ENCODE measurements at places on chromosomes 13 and 19. TPM values are rescaled to one million over a fixed set of nuclear protein-coding genes. Genes with fewer than 3 reads are reported as not detected.
A peak's percentile ranks its signal among the peaks of the same experiment; 100 is the strongest.

PTH2 gene
- not detected for total RNA-seq

HSD11B1L gene
- 37.1 TPM for total RNA-seq

DNA sequence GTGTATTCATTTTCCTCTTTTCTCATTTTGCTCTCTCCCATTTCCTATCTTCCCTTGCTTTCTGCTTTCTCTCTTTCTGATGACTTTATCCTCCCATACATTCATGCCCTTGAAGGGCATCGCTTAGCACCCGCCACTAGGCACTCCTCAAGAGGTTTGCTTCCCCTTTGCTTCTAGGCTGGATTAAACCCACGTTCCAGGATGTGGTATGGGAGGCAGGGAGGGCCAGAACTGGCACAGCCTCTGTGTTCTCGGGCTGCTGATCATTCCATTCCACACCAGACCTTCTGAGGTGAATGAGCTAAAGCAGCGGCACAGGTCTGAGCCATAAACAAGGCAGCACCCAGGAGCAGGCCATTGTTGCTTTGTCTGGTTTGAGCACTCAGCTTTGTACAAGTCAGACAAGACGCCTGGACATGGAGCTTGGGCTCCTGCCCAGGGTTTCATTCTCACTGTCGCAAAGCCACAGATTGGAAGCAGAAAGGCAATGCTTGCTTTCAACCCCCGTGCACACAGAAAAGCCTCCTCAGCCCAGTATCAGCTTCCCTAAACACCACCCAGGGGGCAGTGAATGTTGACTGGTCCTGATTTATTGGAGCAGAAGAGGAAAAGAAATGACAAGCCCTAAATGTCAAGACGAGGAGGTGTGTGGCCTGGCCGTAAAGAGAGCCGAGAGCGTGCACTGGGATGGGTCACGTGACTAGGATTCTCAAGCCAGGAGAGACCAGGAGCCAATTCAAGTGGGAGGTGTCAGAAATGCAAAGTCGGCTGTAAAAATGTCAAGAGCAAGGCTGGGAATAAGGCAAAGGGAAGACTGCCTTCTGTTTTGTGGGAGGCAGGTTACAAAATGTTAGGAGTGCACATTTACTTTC lies 218.0 kb upstream of the SERP2 start:
- H3K4me1 ChIP-seq = peaks cover 41% of the 10 kb centered on the region
- no peaks in the 10 kb centered on the region for H3K36me3 ChIP-seq
- H3K27ac ChIP-seq = peak overlapping the region; percentile 77
- peak overlapping the region; percentile 40 for H3K4me3 ChIP-seq
- no peaks in the 10 kb centered on the region for H3K27me3 ChIP-seq

SDHAF1 gene
- total RNA-seq = 62.6 TPM

- DNase-seq = no peak
- H3K27me3 ChIP-seq = peaks cover 77% of the 10 kb centered on the region
These were observed at the start of gene VSTM2B for GRCh38 chr19:29525901-29526729. VSTM2B (plus strand) TSS chr19:29525994; CDS start chr19:29526584, 590 bp downstream.

DNA sequence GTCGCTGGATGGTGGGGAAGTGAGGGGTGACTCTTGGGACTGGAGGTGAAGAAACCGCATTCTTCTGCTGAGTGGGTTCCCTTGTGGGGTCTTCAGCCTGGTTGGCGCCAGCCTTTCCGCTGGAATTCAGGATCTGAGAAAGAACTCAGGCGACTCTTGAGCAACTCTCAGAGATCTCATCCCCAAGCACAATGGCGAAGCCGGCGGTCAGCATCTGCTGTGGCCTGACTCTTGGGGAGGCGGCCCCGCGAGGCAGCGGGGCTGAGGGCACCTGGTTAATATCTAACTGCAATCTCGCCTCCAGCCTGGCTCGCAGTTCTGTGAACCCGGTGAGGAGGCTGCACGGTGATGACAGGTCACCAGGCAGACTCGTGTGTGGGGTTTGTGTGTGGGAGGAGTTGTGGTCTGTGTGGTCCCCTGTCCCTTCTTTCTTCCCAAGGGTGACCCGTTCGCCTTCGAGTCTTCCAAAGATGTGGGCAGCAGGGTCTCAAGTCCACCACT lies 883 bp downstream of the ZNF441 start:
- no peaks in the 10 kb centered on the region for H3K36me3 ChIP-seq
- H3K27ac ChIP-seq = peak overlapping the region; percentile 93

FUT3 gene
- not detected for total RNA-seq

AMER2 gene
- 1.4 TPM for total RNA-seq

- H3K4me1 ChIP-seq = no peaks in the 10 kb centered on the region
- no peak overlapping the region for H3K4me3 ChIP-seq
- H3K36me3 ChIP-seq = no peaks in the 10 kb centered on the region
- peaks cover 4% of the 10 kb centered on the region for H3K27me3 ChIP-seq
- no peak overlapping the region for H3K27ac ChIP-seq
These were observed 44.2 kb upstream of the SHISA2 start for GRCh38 chr13:26095846-26096610.

DNA sequence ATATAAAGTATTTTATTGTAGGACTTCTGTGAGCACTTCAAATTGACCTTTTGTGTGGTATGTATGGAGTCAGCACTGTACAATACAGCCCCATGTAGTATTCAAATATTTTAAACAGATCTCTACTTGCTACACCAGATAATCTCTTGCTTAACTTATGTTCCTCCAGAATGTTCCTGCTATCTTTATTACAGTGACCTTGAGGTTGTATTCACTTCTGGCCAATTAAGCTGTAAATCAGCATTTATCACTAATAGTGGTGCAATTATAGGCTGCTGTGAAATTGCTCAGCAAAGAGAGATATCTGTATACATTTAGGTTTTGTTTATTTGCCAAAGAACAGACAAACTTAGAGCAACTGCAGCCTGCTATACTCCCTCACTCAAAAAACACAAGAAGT lies 1218.6 kb downstream of the PCDH17 start:
- H3K4me1 ChIP-seq = no peaks in the 10 kb centered on the region
- H3K36me3 ChIP-seq = no peaks in the 10 kb centered on the region
- DNase-seq = no peak
- no peak overlapping the region for H3K27ac ChIP-seq

- no peaks in the 10 kb centered on the region for H3K27me3 ChIP-seq
- no peaks in the 10 kb centered on the region for H3K4me1 ChIP-seq
- H3K27ac ChIP-seq = no peak overlapping the region
- no peaks in the 10 kb centered on the region for H3K36me3 ChIP-seq
- H3K4me3 ChIP-seq = no peak overlapping the region
These were observed 267.1 kb downstream of the KLF5 start for GRCh38 chr13:73325723-73326558.

DNA sequence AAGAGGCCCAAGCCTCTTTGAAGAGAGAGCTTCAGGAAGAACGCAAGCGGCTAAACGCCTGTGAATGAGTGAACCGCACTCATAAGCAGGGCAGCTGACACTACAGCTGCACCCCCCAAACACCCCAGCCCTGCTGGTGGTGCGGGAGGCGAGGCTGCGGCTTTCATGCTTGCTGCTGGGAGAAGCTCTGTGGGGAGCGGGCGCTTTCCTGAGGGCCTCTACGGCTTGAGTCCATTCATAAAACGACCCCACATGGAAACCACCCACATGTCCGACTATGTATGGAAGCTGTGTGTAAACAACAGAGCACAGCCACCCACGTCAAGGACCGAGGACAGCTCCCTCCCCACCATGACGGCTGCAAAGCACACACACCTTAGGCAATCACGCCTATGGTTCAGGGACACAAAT lies 5.5 kb downstream of the AP3D1 start:
- H3K36me3 ChIP-seq = no peaks in the 10 kb centered on the region
- H3K27me3 ChIP-seq = no peaks in the 10 kb centered on the region
- H3K4me3 ChIP-seq = no peak overlapping the region
- no peak overlapping the region for H3K27ac ChIP-seq
- H3K4me1 ChIP-seq = peaks cover 33% of the 10 kb centered on the region

PEPD gene
- 62.0 TPM for total RNA-seq

GRCh38 chr19:13795595-13796300 lies 505 bp downstream of the ZSWIM4 start:
- no peak for DNase-seq
- H3K36me3 ChIP-seq = no peaks in the 10 kb centered on the region
- H3K27me3 ChIP-seq = no peaks in the 10 kb centered on the region
- H3K4me1 ChIP-seq = peaks cover 36% of the 10 kb centered on the region

Measured in sigmoid colon (tissue), 7 donors.